ENCODE measurements at places on chromosomes 1 and 21.
A peak's percentile ranks its signal among the peaks of the same experiment; 100 is the strongest.

DNA sequence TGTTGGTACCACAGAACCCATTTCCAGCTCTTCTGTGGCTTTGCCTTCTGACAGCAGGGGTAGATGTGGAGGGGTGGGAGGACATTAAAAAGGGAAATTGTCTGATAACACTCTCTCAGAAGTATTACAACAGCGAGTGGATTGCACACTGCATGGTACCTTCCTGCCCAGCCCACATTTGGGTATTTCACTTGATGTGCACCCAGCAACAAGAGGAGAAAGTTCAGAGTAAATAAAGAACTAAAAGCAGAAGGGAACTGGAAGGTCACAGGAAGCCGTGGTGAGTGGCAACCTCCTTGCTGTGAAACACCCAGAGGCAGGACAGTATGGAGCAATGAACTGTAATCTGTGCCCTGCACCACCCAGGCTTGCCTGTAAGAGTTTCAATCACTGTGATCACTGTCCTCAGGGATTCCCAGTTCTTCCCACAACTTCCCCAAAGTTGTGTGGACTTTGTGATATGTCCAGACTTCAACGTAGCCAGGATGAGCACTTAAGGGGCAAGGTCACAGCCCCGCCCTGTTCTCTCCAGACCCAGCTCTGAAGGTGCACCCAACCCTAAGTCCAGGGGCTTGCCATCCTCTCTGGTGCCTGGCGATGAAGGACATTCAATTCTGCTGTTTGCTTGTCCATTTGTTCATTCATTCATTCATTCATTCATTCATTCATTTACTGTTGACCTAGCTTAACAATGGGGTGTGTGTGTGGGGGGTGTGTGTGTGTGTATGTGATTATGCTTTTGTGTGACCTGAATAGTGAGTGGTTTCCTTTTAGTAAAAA lies 18.7 kb upstream of the F5 start:
- DNase-seq: peak; percentile 83

- DNase-seq: no peak
These were observed 36.9 kb downstream of the SLC2A1 start for GRCh38 chr1:42921769-42922168.

DNA sequence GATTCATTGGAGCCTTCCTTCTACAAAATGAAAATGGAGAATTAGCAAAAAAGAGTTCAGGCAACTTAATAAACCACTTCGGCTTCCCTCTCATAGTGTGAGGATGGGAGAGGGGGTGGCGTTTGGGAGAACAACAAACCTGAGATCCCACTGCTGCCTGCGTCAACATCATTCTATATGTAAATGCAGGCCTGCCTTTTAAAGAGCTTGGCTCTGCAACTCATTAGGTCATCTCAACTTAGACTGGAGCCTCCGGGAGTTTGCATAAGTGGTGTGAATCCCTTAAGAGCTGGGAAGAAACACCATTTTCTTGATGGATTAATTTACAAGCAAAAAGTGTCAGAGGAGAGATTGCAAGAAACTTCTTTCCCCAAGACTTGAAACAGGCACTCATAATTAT lies 127.6 kb upstream of the DAB1 start:
- DNase-seq: no peak

- no peak for DNase-seq
These were observed 170.6 kb upstream of the PROX1 start for GRCh38 chr1:213817156-213817555.

DNA sequence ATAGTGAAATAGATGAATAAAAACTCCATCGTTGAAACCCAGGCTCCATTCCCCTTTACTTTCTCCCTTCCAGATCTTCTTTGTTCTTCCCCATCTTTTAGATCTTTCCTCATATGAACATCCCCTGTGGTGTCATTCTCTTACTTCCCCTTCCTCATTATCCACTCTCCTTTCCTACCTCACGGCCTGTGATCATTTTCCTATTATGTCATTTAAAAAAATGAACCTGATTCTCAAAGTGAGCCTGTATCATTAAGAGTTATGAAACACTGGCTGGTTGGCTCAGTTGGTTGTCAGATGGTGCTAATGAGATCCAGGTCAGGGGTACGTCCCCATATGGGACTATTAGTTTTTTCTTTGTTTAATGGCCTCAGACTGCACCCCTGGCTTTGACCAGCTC lies 38.3 kb downstream of the TCEANC2 start:
- DNase-seq: no peak

GRCh38 chr1:1091344-1092148 lies 17.4 kb upstream of the RNF223 start:
- no peak for DNase-seq

DNA sequence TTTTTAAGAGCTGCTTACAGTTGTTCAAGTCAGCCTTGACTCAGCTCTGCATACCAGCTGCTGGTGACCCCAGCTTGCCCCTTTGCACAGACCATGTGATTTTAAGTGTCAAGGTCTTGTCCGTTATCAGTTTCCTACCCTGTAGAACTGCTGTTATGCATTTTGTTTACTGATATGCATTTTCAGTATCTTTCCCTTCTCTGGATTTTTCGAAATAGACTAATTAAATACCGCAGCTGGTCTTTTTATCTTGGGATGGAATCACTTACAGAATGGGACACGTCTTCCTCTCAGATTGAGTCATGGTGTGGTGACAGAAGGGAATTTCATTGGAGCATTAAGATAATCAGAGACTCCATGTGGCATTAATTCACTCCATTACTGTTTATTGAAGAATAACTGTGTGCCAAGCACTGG lies 145.6 kb downstream of the FMN2 start:
- no peak for DNase-seq

DNA sequence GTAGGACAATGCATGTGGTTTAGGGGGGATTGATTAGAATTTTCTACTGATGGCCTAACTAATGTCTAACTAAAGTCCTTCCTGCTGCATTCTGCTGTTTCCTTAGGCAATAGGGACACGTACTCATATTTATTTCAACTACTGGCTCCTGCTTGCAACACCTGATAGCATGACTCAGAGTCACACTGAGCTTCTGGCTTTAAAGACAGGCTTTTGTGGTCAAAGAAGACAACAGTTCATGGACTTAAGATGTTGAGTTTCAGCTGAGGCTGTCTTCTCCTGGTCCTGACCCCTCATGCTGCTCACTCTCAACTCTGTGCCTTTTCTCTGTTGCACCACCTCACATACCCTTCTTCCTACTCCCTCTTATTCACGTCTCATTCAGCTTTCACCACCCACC lies 29.1 kb upstream of the TRABD2B start:
- no peak for DNase-seq

- DNase-seq: no peak
These were observed 1.2 kb downstream of the UBR4 start for GRCh38 chr1:19208710-19209438.

GRCh38 chr1:212549503-212550017 lies 59.0 kb upstream of the ATF3 start:
- DNase-seq: no peak

- DNase-seq: no peak
These were observed 8.6 kb downstream of the SLC2A1 start for GRCh38 chr1:42950116-42950481.

- no peak for DNase-seq
These were observed 4.6 kb upstream of the SMG7 start for GRCh38 chr1:183467687-183468086.

- DNase-seq: peak; percentile 62
These were observed at the start of gene RPS6KA1 for GRCh38 chr1:26529655-26530409. TSS of gene RPS6KA1 (plus strand) at chr1:26529761. CDS start at chr1:26529921, 160 bp downstream.
